ENCODE measurements at places on chromosomes 2 and 18. TPM values are rescaled to one million over a fixed set of nuclear protein-coding genes. Genes with fewer than 3 reads are reported as not detected.

Gene MSH2
- total RNA-seq = 73.3 TPM

Gene ALPP
- not detected for total RNA-seq

Gene SEMA4C
- 20.6 TPM for total RNA-seq

GRCh38 chr2:21467910-21468309 is 344.1 kb downstream of the TDRD15 start:
- H3K27ac ChIP-seq = no peak overlapping the region
- H3K36me3 ChIP-seq = no peaks in the 10 kb centered on the region
- H3K4me1 ChIP-seq = no peaks in the 10 kb centered on the region
- DNase-seq = no peak

- no peak overlapping the region for H3K4me3 ChIP-seq
- H3K36me3 ChIP-seq = no peaks in the 10 kb centered on the region
- H3K27ac ChIP-seq = no peak overlapping the region
- no peaks in the 10 kb centered on the region for H3K4me1 ChIP-seq
- no peak for DNase-seq
These were observed 129.1 kb upstream of the CBLN2 start for GRCh38 chr18:72673242-72673641.

DNA sequence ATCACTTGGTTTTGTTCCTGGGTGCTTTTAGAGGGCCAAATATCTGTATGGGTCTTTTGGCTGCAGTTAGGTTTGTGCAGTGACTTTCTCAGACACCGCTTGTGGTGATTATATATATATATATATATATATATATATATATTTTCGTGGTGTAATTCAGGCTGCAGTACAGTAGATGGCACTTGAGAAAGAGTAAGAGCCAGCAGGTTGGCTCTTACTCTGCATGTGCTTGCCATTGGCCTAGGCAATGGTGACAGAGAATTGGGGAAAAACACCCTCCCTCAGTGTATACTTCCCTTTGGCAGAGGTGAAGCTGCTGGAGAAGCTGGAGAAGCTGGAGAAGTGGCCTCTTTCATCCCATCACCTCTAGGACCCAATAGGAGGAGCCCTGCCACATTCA is 22.2 kb upstream of the MYL1 start:
- H3K27ac ChIP-seq = no peak overlapping the region

DNA sequence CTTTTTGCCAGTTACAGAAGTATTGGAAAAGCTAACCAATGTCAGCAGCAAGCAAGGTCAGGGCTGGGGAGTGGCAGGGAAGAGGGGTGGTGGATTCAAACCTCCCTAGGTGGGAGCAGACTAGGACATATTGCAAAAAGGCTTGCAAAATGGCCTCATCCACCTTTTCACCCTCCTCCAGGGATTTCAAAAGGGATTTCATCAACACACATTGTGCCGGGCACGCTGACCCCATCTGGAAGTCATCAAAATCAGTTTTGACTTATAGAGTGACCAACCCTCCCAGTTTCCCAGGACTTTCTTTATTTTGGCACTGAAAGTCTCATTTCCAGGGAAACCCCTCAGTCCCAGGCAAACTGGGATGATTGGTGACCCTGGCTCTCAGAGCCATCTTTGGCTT is 94.7 kb downstream of the BIN1 start:
- no peak for DNase-seq
- H3K27ac ChIP-seq = no peak overlapping the region
- H3K4me1 ChIP-seq = no peaks in the 10 kb centered on the region
- H3K36me3 ChIP-seq = no peaks in the 10 kb centered on the region

GRCh38 chr18:61589724-61590065 is 256.5 kb downstream of the CDH20 start:
- peaks cover 9% of the 10 kb centered on the region for H3K27me3 ChIP-seq
- H3K4me1 ChIP-seq = no peaks in the 10 kb centered on the region
- no peak overlapping the region for H3K4me3 ChIP-seq

DNA sequence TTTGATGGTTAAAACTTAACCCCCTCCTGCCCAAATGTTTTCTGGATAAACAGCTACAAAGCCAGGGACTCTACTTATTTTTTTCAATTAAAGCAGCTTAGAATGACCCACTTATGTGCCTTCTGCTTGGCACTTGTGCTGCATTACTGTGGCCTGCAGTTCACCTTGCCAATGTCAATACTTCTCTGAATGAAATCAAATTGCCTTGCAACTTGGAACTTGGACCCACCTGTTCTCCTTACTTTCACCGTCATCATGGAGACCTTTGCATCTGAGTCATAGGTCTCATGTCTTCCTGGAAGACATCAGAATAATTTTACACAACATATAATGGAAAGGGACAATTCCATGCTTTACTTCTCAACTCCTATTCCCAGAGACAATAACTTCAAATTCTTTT is 92.1 kb upstream of the FHL2 start:
- H3K4me1 ChIP-seq = no peaks in the 10 kb centered on the region
- H3K4me3 ChIP-seq = no peak overlapping the region
- no peak overlapping the region for H3K27ac ChIP-seq
- peaks cover 18% of the 10 kb centered on the region for H3K27me3 ChIP-seq

DNA sequence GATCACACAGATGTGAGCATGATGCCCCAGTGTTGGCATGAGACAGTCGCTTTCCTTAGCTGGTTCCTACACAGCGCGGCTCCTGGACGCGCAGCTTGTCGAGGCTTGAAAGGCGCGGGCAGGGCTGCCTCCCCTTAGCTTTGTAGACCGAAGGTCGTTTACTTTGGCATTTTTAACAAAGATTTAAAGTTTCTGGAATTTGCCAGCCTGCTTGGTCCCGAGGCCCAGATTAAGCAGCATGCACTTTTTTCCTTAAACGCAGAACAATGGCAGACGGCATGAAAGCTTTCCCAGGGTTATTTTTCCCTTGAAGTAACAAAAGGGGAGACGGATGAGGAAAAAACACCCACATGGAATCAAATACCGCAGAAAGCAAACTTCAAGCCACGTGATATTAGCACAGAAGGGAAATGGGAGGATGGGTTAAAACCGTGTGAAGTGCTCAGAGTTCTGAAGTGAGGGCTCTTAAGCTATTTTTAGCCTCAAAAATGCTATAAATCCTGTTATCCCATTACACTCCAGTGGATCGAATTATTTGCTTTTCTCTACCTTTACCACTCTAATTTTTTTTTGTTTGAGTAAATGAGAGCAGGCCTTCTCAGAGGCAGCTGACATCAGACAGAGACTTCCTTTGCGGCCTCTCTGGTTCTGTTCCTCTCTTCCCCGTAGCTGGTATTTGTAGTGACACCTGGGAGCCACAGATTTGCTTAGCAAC is 55.7 kb downstream of the NPAS2 start:
- no peak for DNase-seq
- no peaks in the 10 kb centered on the region for H3K27me3 ChIP-seq
- no peak overlapping the region for H3K4me3 ChIP-seq
- H3K36me3 ChIP-seq = no peaks in the 10 kb centered on the region

- no peaks in the 10 kb centered on the region for H3K36me3 ChIP-seq
- peaks cover 7% of the 10 kb centered on the region for H3K27me3 ChIP-seq
- peaks cover 11% of the 10 kb centered on the region for H3K4me1 ChIP-seq
These were observed 89.0 kb downstream of the AOX1 start for GRCh38 chr2:200674837-200675236.

DNA sequence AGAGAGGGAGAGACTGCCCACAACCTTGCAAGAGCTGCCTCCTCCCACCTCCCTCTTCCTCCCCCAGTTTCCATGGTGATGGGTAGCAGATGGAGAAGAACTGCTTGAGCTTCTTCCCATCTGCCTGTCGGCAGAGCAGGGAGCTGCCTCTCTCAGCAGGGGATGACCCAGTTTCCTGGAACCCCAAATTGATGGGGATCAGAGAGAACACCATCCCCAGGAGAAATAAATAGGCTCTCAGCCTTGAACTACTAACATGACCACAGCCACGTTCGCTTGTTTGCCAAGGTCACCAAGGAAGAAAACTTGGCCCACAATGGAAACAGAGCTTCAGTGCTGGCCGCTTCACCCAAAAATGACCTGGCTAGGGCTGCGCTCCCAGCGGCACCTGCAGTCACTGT is 82.2 kb downstream of the ADD2 start:
- H3K4me3 ChIP-seq = no peak overlapping the region
- no peak overlapping the region for H3K27ac ChIP-seq
- H3K4me1 ChIP-seq = no peaks in the 10 kb centered on the region
- peaks cover 3% of the 10 kb centered on the region for H3K27me3 ChIP-seq

GRCh38 chr18:8423051-8423557 is 186.1 kb upstream of the RAB12 start:
- no peaks in the 10 kb centered on the region for H3K36me3 ChIP-seq
- no peak overlapping the region for H3K4me3 ChIP-seq
- H3K27ac ChIP-seq = no peak overlapping the region
- H3K4me1 ChIP-seq = no peaks in the 10 kb centered on the region
